ENCODE measurements at places on chromosomes 5 and 9. TPM values are rescaled to one million over a fixed set of nuclear protein-coding genes. Genes with fewer than 3 reads are reported as not detected.

DNA sequence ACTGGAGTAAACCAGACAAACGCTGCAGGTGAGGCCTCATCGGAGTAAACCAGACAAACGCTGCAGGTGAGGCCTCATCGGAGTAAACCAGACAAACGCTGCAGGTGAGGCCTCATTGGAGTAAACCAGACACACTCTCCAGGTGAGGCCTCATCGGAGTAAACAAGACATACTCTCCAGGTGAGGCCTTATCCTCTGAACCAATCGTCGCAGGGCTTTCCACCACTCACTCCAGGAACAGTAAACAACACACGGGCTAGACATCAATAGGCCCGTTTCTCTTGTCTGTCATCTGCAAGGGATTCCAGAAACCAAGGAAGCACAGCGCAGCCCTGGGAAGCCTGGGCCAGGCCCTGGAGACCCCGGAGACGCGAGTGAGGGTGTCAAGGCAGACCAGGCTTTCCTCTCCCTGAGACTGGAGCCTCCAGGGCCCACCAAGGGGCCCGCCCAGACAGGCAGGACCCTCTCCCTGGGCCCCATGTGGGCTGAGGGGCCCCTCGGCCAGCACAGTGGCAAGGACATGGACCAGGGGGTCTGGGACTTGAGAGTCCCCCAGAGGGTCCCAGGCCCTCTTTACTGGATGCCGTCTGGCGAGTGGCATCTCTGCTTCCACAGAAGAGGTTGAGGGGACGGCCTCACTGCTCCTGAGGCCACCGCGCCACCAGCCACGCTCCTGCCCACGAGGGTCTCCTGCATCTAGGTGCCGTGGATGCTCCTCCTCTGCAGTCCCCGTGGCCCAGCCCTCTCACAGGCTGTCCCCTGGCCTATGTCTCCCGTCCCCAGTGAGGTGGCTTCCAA, 26.4 kb upstream of the NSMF start:
- H3K36me3 ChIP-seq, result no peaks in the 10 kb centered on the region
- peaks cover 8% of the 10 kb centered on the region for H3K4me1 ChIP-seq
- H3K27me3 ChIP-seq, result no peaks in the 10 kb centered on the region
- H3K4me3 ChIP-seq, result no peak overlapping the region
- no peak overlapping the region for H3K27ac ChIP-seq

- peak overlapping the region; percentile 62 for H3K4me3 ChIP-seq
- no peak overlapping the region for H3K27ac ChIP-seq
- H3K36me3 ChIP-seq, result no peaks in the 10 kb centered on the region
- peaks cover 17% of the 10 kb centered on the region for H3K4me1 ChIP-seq
- peak; percentile 86 for DNase-seq
These were observed 8.3 kb upstream of the ENC1 start for GRCh38 chr5:74648835-74649293.

- H3K4me1 ChIP-seq, result no peaks in the 10 kb centered on the region
- H3K36me3 ChIP-seq, result no peaks in the 10 kb centered on the region
- no peak overlapping the region for H3K27ac ChIP-seq
- no peak for DNase-seq
These were observed 111.1 kb upstream of the CKMT2 start for GRCh38 chr5:81121836-81122630.

PCDHGC5 gene
- 5.3 TPM for total RNA-seq
